Stromal cell of bone marrow (primary cell): ENCODE measurements at places on chromosomes 1 and 21.

DNA sequence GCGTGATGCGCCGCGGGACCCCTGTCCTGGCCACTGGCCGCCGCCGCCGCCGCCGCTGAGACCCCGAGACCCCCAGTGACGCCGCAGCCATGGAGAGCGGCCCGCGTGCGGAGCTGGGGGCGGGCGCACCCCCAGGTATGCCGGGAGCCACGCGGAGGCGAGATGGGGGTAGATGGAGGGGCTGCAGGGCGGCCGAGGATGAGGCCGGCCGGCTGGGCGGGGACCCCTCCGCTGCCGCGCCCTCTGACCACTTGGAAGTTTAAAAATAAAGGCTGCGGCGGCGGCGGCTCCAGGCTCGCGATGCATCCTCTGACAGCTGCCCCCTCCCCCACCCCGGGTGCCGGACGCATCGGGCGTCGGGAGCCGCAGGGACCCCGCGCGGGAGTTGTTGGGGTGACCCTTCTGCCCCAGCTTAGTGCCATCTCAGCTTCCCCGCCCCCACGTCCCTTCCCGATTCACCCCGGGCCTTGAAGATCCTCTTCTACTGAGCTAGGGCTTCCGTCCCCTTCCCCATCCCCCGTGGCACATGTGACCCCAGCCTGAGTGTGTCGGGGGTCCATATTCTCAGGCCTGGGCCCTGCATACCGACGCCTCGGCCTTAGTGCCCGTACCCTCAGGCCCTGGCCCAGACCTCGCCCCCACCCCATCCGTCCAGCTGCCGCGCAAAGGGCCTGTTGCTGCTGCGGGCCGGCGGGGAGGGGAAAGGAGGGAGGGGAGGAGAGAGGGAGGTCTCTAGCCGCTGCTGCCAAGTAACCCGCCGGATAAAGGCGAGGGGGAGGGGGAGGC lies 562 bp downstream of the MAP7D1 start:
- no peak for DNase-seq

- peak; percentile 77 for DNase-seq
These were observed 29.1 kb downstream of the KNCN start for GRCh38 chr1:46522184-46522968.

- DNase-seq: peak; percentile 6
These were observed 224.0 kb upstream of the COA6 start for GRCh38 chr1:234149217-234149616.

DNA sequence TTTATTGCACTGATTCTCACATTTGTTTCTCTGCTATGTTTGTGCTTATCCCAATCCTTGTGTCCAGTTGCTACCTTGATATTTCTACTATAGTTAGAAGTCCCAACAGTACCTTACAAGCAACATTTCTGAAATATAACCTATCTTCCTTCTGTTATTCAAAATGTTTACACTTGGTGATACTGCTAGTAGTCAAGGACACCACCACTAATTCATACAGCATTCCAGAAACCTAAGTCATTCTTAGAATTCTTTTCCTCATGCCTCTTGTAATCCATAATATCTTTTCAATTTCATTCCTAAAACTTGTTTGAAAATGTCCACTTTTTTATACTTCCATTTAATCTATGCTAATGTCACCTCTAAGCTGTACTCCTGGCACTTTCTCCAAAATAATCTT lies 2132.1 kb downstream of the NCAM2 start:
- DNase-seq: no peak

DNA sequence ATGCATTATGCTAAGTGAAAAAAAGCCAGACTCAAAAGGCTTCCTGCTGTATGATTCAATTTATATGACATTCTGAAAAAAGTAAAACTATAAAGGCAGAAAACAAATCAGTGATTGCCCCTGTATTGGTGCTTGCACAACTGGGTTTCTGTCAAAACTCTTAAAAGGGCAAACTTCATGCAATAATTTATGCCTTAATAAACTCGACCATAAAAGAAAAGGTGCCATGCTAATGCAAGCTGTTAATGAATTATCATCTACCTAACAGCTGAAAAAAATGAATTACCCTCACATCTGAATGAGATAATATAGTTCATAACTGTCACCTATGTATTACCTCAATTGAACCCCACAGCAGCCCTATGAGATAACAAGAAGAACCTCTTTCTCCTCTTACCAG lies 120.8 kb upstream of the ATP1A1 start:
- no peak for DNase-seq

DNA sequence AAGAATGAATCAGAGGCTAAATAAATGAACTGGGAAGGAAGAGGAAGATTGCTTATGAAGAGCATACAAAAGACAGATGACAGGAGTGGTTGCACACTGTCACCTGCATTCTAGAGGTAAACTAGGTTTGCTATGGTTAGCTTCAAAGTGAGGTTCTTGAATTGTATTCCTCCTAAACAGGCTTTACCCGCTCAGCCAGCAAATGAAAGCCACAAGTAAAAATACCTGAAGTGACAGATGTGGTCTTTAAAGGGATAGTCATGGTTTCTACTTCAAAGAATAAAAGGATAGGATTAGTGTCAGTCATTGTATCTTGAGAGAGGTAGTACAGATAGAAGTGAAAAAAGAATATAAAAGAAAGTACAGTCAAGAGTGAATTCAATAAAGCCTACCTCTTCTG lies 32.4 kb upstream of the PRDX6 start:
- DNase-seq: no peak

DNA sequence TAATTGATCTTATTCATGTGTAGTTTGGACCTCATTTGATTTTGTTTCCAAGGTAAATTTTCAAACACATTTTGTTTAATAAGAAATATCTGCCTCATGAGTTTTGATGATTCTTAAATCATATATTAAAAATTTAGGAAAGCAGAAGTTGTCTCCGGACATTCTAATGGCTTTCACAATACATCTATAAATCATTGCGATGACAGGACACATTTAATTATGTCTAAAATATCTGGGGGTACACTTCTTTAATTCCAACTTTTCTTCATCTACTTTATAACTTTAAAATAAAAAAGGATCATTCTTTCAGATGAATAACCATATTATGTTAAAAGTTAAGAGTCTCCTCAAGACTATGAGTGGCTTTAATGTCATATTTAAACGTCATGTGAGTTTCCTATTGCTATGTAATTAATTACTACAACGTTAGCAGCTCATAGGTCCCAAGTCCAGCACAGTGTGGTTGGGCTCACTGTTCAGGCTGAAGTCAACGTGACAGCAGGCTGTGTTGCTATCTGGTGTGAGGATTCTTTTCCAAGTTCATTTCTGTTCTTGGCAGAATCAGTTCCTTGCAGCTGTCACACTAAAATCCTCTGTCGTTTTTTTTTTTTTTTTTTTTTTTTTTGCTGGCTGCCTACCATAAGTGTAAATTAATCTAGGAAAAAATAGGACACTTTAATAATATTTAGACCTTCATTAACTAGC lies 893.5 kb downstream of the LTN1 start:
- DNase-seq: peak; percentile 5

- DNase-seq: no peak
These were observed 82.9 kb downstream of the STUM start for GRCh38 chr1:226631229-226632000.

DNA sequence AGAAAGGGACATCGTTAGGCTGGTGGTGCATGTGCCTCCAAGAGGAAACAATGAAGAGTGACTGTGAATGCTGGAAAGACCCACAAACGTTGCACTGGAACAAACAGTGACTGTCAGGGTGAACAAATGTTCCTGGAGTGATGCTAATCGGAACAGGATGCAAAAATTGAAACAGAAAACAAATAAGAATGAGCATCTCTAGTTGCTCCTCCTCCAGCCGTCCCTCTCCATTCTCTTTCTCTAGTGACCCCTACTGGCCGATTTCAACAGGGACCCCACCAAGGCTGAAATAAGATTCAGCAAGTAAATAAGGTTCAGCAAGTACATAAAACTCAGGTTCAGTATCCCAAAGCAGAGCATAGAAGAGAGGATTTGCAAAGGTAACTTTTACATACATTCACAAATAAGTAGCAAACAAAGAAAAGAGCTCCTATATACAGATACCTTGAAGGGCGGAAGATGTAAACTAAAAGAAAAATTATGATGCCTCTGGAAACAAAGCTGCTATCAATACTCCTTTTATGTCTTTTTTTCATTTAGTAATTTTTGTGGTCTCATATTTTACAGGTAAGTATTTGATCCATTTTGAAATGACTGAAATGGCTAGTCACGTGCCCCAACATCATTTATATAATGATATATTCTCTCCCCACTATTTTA lies 836.1 kb upstream of the ADAMTS5 start:
- no peak for DNase-seq

- DNase-seq: no peak
These were observed 6.6 kb upstream of the TINAGL1 start for GRCh38 chr1:31569596-31570173.

DNA sequence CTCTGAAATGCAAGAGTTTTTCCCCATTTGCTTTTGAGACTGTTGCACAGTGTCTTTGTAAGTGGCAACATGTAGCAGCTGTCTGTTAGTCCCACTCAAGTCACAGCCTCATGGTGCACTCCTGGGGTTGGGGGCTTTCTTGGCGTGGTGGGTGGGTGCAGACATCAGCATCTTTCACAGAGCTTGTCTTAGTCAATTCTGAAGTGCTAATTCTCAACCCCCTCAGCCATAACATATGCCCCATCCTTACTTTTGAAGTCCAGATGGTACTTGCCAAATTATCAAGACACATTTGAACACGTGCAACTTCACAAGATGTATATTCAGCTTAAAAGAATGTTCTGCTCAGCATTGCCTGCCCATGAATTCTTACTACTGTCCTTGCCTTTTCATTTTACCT lies 87.1 kb downstream of the VCAM1 start:
- no peak for DNase-seq

DNA sequence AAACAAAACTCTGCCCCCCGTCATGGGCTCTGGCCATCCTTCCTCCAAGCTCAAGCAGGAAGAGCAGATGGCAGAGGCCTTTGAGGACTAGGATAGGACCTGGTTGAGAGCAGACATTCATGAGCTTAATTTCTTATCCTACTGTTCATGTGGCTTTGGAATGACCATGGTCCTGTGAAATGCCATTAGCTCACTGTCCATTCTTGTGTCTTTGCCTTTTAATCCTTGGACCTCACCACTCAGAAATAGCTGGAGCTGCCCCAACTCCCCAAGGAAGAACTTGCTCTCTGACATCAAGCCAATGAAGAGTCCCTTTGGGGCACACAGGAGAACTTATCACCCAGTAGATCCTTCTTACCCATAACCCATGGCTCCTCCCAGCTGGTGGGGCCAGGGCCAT lies 11.6 kb upstream of the FAM20B start:
- DNase-seq: no peak

DNA sequence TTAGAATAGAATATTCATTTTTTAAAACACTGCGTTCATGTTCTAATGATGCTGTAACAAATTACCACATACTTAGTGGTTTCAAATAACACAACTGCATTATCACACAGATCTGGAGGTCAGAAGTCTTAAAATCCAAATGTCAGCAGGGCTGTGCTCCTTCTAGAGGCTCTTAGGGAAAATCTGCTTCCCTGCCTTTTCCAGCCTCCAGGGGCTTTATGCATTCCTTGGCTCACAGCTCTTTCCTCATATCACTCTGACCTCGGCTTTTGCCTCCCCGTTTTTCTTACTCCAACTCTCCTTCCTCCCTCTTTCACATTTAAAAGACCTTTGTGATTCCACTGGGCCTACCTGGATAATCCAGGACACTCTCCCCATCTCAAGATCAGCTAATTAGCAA lies 18.6 kb upstream of the FMN2 start:
- no peak for DNase-seq

DNA sequence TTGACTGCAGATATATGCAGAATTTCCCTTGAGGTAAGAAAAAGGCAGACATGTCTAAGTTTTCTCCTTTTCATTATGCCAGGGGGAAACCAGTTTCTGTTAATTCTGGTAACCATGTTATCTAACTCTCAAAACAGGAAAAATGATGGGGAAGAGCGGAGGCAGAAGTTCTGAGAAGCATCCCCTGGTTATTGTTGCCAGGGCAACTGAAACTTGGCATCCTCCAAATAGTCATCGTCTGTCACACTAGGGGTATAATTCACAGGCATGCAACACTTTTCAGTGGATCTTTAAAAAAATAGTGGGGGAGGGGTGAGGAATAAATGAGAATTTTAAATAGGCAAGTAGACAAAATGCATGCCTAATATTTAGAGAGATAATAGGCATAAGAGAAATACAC lies 715.3 kb upstream of the CXADR start:
- DNase-seq: no peak

GRCh38 chr1:209720826-209721225 lies 16.2 kb downstream of the HSD11B1 start:
- peak; percentile 48 for DNase-seq

DNA sequence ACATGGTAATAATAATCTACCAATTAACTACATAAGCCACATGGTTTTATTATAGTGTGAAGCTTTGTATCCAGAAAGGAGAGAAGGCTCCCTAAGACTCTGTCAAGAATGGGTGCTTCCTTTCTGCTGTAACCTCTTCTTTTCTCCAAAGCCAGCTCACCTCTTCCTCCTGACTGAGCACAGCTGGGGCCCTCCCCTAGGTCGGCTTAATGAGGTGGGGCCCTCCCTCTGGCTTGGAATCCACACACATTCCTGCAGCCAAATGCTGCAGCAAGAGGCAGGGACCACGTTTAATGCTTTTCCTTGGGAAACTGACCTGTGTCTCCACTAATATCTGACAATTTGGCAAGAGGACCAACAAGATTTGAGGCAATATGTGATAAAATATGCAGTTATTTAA lies 94.8 kb downstream of the DSCAM start:
- DNase-seq: no peak

DNA sequence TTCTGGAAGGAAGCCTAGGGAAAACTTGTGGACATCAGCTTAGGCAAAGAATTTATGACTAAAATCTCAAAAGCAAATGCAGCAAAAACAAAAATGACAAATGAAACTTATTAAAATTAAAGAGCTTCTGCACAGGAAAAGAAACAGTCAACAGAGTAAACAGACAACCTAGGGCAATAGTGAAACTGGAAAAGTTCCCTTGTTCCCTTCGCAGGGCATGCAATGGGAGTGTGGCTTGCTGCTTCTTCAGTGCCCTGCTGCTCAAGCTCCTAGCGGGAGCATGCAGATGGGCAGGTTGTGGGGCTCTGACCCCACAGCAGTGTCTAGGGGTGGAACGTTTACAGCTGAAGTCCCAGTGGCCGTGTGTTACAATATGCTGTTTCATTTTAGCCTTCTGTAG lies 1797.4 kb downstream of the NCAM2 start:
- DNase-seq: no peak

- DNase-seq: no peak
These were observed 158.1 kb upstream of the C1orf174 start for GRCh38 chr1:4058122-4058521.

DNA sequence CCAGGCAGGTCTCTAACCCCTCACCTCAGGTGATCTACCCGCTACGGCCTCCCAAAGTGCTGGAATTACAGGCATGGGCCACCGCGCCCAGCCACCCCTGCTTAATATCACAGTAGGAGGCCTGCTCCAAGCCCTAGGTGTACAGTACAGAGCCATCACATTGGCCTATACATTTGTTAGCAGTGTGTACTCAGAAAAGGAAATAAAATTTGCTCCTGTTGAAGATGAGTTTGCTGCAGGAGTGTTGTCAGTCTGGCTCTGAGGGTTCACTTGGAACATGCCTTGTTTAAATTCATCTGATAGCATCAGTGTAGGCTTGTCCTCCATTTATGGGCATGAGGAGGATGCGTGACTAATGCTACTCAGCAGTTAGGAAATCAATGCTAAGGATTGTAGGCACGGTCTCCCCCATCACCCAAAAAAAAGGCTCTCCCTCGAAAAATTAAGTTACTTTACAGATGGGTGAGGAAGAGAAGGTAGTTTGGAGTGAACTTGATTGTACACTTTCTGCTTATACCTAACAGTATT lies 4.6 kb upstream of the ENAH start:
- peak; percentile 66 for DNase-seq

- no peak for DNase-seq
These were observed 20.4 kb downstream of the KRTAP10-1 start for GRCh38 chr21:44519346-44520325.

- no peak for DNase-seq
These were observed 215.1 kb downstream of the ATG4C start for GRCh38 chr1:62998845-62999649.
